ENCODE measurements at places on chromosomes 12 and 14. TPM values are rescaled to one million over a fixed set of nuclear protein-coding genes. Genes with fewer than 3 reads are reported as not detected.

DNA sequence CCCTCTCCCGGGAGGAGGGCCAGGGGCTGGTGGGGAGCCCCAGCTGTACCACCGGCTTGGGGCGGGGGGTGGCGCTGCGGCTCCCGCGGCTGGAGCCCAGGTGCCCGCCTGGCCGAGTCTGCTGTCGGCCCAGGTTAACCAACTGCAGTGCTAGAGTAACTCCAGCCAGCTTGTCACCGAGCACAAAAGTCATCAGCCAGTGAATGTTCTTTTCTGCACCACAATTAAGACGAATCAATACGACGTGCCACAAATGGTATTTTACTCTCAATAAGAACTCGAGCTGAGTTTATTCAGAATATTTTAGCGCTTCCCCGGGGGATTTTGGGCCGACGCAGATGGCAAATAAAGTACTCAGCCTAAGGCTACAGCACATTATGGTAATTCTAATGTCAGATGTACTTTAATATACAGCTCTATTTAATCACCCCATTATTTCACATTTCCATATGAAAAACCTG lies 83.2 kb downstream of the BCL11B start:
- DNase-seq = no peak

GRCh38 chr12:110029290-110029815 lies 19.0 kb downstream of the C12orf76 start:
- DNase-seq = no peak

GRCh38 chr14:90698379-90698869 lies 117.8 kb downstream of the TTC7B start:
- DNase-seq = peak; percentile 30

- DNase-seq = no peak
Measured at GRCh38 chr14:104395941-104396681, 183.5 kb upstream of the C14orf180 start.

GRCh38 chr12:53733051-53733806 lies 6.0 kb upstream of the CALCOCO1 start:
- DNase-seq = no peak

DNA sequence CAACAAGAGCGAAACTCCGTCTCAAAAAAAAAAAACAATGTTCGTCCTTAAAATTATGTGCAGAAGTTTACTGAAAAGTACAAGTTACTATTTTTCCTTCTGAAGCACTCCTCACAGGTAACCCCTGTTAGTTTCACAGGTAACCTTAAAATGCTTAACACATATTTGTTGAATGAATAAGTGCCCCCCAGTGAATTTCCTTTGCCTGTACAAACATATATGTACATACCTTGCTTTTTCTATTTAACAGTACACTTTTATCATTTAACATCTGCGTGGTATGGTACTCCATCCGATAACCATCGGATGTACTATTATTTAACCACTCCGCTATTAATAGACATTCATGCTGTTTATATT lies 1.4 kb upstream of the RAB35 start:
- no peak for DNase-seq

Gene MAP1LC3B2
- polyA plus RNA-seq = 2.3 TPM

Gene LRRIQ1
- polyA plus RNA-seq = 0.49 TPM

Measured in large intestine (tissue), 12 donors.